AG09319 (cell line): ENCODE measurements at places on chromosomes 4 and X.
A peak's percentile ranks its signal among the peaks of the same experiment; 100 is the strongest.

GRCh38 chrX:119399772-119400101, 601 bp downstream of the SLC25A43 start:
- DNase-seq: no peak

GRCh38 chrX:21770631-21771321, 12.9 kb upstream of the SMPX start:
- no peak for DNase-seq

- no peak for DNase-seq
Measured at GRCh38 chrX:151860827-151861226, 51.9 kb upstream of the MAGEA4 start.

GRCh38 chrX:2457289-2458133, 43.3 kb downstream of the DHRSX start:
- no peak for DNase-seq

GRCh38 chrX:86066998-86067397, 19.6 kb upstream of the CHM start:
- DNase-seq: no peak

DNA sequence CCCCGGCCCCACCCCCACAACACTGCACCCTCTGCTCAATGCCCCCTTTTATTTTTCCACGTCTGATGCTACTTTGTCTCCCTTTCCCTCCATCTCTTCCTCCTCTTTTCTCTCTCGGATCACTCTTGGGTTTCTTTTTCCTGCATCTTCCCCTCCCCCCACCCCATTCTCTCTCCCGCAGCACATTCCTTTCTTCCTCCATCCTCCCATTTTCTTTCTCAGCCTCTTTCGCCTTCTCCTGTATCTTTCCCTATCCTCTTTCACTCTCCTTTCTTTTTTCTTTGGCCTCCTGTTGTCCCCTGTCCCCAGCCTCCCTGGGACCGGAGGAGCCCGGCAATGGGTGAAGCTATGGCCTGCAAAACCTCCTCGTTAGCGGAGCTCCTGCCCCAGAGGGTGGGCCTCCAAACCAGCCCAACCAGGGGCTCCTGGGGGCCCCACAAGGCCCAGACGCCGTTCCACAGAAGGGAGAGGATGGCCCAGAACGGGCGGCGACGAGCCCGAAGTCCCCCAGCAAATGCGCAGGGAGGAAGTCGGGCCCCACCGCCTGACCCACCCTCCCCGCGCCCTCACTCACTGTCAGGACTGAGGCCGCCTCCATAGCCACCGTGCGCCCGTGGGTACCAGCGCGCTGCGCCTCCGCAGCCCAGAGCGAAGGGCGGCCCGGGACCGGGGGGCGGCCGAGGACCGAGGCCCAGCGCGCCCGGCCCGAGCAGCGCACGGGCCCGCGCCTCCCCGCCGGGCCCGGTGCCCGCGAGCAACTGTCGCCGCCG, 807 bp downstream of the HMX1 start:
- no peak for DNase-seq

GRCh38 chrX:150084496-150085229, 146.4 kb upstream of the EOLA2 start:
- DNase-seq: peak; percentile 10

GRCh38 chr4:72714482-72715279, 145.7 kb upstream of the ADAMTS3 start:
- no peak for DNase-seq

GRCh38 chr4:180099957-180100356, 2143.2 kb upstream of the TENM3 start:
- DNase-seq: no peak

- DNase-seq: no peak
Measured at GRCh38 chrX:38970845-38971244, 169.6 kb downstream of the MID1IP1 start.

GRCh38 chr4:113981591-113981990, 2.1 kb upstream of the ARSJ start:
- no peak for DNase-seq

- no peak for DNase-seq
Measured at GRCh38 chr4:82519072-82519471, 42.7 kb downstream of the TMEM150C start.

- DNase-seq: no peak
Measured at GRCh38 chr4:20318001-20318908, 66.5 kb downstream of the SLIT2 start.

DNA sequence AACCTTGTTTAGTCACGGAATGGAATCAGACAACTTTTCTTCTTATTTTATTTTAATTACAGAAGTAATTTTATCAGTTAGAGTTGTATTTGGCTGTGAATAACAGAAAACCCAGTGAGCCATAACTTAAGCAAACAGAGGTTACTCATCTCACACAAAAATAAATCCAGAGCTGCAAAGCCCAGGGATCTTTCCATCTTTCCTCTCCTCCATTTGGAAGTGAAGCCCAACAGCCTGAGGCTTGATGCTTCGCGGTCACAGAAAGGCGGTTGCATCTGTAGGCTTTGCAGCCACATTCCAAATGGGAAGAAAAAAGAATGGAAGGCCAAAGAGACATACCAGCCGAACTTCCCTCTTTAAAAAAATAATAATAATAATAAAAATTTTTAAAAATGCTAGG, 22.6 kb downstream of the CHRNA9 start:
- DNase-seq: no peak

DNA sequence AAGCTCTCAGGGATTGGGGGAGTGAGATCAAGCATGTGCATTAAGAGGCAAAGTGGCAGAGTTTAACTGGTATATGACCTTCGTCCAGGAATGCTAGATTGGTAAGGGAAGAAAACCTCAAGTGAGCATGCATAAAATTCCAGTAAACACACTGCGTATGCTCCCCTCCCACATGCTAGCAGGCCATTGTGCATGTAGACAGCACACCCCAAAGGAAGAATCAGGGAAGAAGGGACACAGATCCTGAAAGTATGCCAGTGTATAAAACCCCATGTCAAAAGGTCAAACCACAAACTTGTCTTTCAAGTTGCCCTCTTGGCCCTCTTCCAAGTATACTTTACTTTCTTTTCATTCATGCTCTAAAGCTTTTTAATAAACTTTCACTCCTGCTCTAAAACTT, 405.2 kb upstream of the CNKSR2 start:
- no peak for DNase-seq
